ENCODE measurements at places on chromosomes 1 and 21.
A peak's percentile ranks its signal among the peaks of the same experiment; 100 is the strongest.

- no peak for DNase-seq
Measured at GRCh38 chr1:87790756-87791155, 462.1 kb downstream of the LMO4 start.

DNA sequence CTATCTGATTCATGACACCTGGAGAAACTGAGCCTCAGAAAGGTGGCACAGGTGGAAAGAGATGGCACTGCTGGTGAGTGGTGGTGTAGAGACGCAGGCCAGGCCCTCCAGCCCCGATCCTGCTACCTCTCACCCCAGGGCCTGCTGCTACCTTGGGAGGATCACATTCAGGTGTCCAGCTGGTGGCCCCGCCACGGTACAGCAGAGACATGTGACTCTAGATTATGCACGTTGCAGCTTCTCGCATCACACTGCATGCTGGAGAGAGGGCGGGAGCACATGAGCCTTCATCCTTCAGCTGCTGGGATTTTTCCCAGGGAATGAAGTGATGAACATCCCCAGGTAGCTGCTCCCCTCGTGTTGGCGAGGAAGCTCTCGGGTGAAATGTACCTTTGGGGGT is 32.9 kb downstream of the KAZN start:
- DNase-seq = no peak

DNA sequence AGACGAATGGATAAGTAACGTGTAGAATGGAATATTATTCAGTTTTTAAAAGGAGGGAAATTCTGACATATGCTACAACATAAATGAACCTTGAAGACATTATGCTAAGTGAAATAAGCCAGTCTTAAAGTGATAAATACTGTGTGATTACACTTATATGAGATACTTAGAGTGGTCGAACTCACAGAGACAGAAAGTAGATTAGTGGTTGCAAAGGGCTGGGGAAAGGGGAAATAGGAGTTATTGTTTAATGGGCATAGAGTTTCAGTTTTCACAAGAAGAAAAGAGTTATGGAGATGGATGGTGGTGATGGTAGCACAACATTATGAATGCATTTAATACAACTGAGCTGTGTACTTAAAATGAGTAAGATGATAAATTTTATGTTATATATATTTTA is 14.7 kb upstream of the AHCYL1 start:
- DNase-seq = no peak

GRCh38 chr1:80517062-80517461 is 1283.7 kb upstream of the ADGRL2 start:
- DNase-seq = no peak

GRCh38 chr1:182704677-182705076 is 20.3 kb upstream of the RGS8 start:
- no peak for DNase-seq

- DNase-seq = no peak
Measured at GRCh38 chr1:180899262-180899661, 13.4 kb upstream of the KIAA1614 start.

DNA sequence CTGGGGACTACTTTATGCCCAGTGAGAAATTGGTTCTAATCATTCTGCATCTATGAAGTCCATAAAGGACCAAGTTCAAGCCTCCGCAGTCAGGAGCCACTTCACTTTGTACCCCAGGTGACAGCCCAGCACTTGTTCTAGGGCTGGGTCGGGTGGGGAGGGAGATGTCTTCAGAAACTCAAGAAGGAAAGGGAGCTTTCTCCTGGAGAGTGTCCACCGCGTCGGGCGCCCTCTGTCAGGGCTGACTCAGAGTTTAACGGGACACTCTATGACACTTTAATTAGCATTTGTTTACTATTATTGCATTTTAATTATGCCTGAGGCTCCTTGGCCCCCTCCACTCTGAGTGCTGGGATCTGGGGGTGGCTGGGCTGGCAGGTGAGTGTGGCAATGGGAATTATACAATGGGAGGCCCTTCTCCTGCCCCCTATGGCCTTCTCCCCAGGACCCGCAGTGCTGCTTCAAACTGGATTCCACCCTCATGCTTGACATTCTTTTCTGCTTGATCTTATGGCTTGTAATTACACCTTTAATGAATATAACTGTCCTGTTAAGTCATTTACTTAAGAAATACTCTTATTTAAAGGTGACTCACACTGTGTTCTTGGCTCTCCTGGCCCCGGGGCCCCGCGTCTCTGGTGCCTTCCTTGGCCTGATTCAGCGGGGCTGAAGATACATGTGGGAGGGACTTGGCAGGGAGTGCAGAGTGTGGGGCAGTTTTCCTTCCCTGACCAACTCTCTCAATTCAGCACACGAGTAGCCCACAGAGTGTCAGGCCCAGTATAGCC is 136.6 kb downstream of the PLXNA2 start:
- DNase-seq = no peak

- no peak for DNase-seq
Measured at GRCh38 chr21:41966041-41966833, 12.4 kb upstream of the C2CD2 start.

GRCh38 chr1:205182930-205183329 is 28.6 kb downstream of the DSTYK start:
- DNase-seq = no peak

DNA sequence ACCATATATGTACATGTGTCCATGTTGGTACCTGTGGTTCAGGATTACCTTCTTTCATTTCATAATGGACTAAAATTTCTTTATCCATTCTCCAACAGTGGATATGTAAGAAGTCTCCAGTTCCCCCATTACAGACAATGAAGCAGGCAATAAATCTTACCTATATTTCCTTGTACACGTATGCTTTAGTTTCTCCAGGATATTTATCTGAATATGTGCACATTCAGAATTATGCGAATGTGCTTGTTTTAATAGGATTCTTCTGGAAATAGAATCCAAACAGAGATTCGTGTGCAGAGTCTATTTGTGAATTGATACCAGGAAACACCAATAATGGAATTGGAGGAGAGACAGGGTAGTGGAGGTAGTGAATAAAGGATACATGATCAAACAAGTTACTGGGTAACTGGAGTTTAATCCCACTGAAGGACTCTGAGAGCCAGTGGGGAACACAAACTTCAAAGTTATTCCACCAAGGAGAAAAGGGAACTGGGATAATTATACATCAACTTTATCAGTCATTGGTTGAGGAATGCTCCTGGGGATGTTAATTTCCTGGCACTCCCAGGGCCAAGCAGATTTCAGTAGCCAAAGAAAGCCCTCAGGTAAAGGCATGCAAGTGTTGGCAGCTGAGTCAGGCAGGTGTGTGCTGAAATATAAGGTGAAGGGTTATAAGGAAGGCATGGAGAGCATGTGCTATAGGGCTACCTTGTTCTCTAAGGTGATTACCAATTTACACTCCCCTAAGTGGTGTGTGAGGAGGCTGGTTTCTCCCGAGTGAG is 374.9 kb upstream of the PBX1 start:
- no peak for DNase-seq

DNA sequence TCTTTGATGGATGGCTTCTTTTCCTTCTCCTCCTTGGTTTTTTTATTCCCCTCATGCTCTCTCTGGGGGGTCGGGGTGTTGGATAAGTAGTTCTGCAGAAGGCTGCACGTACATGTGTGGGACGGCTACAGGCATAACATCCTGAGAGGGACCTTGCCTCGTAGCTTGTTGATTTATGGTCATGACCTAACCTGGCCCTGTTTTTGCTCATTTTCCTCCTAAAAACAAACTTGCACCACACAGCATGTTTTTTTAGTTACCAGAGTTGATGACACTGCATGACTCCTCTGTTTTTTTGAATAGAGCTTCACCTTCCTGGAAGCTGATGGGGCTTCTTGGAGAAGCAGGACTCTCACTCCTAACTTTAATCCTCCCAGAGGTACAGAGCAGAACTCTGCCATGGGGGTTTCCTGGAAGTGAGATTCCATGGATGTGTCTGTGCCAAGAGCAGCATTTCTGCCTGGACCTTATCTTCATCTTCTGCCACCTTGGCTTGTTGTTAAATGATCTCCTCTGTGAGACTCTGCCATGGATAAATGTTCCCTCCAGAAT is 114.7 kb downstream of the PAPPA2 start:
- DNase-seq = no peak

GRCh38 chr1:204304067-204304466 is 55.7 kb downstream of the PLEKHA6 start:
- DNase-seq = no peak

DNA sequence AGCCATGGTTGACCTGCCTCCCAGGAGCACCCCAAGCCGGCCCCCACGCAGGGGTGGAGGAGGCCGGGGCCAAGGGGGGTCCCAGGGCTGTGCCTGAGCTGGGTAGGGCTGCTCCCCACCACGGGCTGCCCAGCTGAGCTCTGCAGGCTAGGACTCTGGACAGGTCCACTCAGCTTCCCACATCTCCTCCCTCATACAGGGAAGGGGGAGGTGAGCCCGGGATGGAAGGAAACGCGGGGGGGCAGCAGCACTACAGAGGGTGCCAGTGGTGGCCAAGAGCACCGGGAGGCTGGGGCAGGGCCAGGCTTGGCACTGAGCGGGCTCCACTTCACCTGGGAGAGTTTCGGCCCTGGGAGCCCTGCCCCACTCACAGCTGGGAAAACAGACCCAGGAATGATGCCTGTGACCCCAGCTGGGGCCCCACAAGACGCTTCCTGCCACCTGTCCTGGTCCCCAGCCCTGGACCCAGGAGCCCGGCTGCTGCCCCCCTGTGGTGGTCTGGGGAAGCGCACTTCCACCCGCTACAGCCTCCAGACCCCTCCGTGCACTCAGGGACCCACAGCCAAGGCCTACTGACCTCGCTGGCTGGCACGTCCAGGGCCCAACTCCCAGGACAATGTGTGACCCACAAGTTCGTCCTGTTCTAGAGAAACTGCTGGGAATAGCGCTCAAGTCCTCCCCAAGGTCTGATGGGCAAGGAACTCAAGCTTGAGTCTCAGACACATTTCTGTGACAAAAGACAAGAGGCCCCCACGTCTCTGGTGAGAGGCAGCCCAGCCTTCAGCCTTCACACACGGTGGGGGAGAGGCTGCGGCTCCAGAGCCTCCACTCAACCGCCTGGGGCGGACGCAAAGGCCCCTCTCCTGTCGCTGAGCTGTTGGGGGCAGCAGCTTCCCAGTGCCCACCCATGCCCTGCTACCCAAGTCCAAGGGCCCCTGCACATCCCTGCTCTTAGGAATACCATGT is 3.0 kb downstream of the AURKAIP1 start:
- peak; percentile 71 for DNase-seq

- no peak for DNase-seq
Measured at GRCh38 chr21:26888931-26889330, 43.7 kb upstream of the ADAMTS1 start.

- no peak for DNase-seq
Measured at GRCh38 chr1:65493802-65494201, 73.3 kb downstream of the LEPR start.

GRCh38 chr1:34478515-34479076 is 276.3 kb upstream of the GJB5 start:
- DNase-seq = no peak

- DNase-seq = no peak
Measured at GRCh38 chr1:37474697-37475379, 458 bp downstream of the ZC3H12A start.

GRCh38 chr1:119040906-119041305 is 52.8 kb upstream of the TBX15 start:
- DNase-seq = no peak

GRCh38 chr1:178541829-178542553 is 29.1 kb downstream of the TEX35 start:
- DNase-seq = peak; percentile 41

DNA sequence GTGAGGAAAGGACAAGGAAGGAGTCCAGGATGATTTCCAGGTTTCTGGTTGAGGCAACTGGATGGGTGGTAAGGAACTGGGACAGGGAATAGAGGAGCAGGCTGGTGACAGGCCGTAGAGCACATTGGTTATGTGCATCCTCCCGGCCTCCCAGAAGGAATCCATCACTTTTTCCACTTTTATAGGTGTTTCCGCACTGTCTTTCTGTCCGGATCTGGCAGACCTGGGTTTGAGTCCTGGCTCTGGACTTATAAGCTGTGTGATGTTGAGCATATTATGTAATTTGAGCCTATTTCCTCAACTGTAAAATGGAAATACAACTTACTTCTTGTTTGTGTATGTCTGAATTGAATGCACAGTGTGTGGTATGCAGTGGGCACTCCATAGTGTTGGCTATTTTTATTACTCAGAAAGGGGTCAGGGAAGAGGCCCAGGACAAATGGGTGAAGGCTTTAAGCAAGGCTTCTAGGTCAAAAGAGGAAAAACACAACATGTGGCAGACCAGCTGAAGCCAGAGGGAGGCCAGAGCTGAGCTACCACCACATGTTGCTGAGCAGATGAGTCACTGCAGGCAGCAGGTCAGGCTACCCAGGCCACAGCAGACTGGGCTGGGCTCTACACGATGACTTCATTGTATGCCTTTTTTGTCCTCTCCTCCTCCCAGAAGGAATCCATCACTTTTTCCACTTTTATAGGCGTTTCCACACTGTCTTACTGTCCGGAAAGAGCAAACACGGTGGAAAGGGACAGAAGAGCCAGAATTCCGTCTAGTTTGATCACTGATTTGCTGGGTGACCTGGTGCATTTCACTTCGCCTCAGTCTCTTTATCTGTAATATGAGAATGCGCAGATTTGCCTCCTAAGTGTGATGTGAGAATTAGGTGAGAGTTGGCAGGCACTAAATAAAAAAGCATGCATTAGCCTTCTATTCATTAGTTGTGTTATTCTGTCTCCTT is 791 bp upstream of the MAST2 start:
- DNase-seq = peak; percentile 86

- DNase-seq = no peak
Measured at GRCh38 chr1:81607086-81607485, 193.6 kb upstream of the ADGRL2 start.

GRCh38 chr21:41923186-41923585 is 30.6 kb downstream of the C2CD2 start:
- no peak for DNase-seq

DNA sequence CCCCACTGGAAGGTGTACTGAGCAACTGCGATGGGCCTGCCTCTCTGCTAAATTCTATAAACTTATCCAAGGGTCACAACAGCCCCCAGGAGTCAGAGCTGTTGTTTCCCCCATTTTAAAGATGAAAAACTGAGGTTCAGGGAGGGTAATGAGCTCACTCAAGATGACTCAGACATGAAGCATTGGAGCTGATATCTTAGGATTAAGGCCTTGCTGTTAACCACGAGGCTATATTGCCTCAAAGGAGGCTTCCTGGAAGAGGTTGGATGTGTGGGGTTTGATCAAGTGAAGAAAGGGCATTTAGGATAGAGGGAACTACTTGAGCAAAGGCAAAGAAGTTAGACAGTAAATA is 6.7 kb downstream of the LDLRAP1 start:
- DNase-seq = no peak

- no peak for DNase-seq
Measured at GRCh38 chr21:39025198-39025597, 158.1 kb downstream of the PSMG1 start.

DNA sequence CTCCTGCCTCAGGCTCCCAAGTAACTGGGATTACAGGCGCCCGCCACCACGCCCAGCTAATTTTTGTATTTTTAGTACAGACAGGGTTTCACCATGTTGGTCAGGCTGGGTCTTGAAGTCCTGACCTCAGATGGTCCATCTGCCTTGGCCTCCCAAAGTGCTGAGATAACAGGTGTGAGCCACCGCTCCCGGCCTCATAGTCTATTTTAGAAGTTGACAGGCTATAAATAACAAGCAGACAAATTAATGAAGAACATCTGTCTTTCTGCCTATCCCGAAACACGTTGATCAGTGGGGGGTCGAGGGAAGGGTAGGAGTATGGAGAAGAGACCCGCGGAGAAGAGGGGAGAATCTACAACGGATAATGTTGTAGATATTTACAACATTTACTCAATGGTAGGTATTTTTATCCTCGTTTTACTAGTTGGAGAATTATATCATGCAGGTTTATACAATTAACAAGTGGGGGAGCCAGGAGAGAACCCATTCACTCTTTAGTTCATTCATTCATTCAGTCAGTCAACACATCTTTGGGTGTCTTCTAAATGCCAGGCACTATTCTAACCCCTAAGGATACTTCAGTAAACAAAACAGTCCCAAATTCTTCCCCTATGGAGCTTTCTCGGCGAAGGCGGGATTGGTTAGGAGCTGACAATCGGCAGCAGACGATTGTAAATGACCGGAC is 497 bp upstream of the IFNAR2 start:
- no peak for DNase-seq

All from A549 (cell line).